ENCODE measurements at places on chromosomes 3 and 15. TPM values are rescaled to one million over a fixed set of nuclear protein-coding genes. Genes with fewer than 3 reads are reported as not detected.

- no peak for DNase-seq
Observed at GRCh38 chr3:95424279-95424678, 1361.4 kb downstream of the NSUN3 start.

GRCh38 chr3:58206406-58207011 is 4.3 kb downstream of the DNASE1L3 start:
- DNase-seq, result no peak

Gene CNTN3
- 1.5 TPM for total RNA-seq

- no peak for DNase-seq
Observed at GRCh38 chr15:69718436-69718835, 265.8 kb downstream of the RPLP1 start.

Gene PSMD6
- total RNA-seq, result 67.7 TPM
